SHP77 (cell line): ENCODE measurements at places on chromosomes 13 and 19.

DNA sequence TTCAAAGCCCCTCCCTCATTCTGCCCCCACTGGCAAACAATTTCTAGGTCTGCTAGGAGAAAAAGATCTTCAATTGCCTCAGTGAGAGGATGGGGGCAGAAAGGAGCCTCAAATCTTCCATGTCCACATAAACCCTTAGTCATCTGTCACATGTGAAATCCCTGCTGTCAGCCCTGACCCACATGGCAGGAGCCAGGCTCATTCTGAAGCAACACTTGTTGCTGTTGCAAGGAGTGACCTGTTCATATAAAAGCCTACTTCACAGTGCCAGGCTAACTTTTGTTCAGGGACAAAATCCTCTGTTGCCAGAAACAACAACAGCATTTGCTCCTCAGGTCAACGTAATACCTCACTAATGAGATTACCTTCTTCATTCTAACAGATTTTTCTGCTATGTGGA lies 70.5 kb downstream of the IRS2 start:
- DNase-seq = no peak

- no peak for DNase-seq
Measured at GRCh38 chr19:32105527-32106310, 239.7 kb upstream of the ZNF507 start.

DNA sequence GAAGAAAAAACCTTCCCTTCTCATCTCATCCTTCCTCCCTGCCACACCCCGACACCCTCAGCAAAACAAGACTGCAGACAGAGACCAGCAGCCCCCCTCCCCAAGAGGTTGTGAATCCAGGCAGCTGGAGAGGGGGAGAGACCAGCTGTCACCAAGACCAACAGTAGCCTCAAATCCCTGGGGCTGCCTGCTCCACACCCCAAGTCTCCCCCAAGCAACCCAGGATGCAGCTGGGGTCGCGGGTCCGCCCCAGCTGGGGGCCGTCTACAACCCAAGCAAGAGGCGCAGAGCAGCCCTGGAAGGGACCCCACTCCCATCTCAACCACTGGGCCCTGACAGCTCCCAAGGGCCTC lies 7.1 kb downstream of the KLF16 start:
- DNase-seq = no peak

DNA sequence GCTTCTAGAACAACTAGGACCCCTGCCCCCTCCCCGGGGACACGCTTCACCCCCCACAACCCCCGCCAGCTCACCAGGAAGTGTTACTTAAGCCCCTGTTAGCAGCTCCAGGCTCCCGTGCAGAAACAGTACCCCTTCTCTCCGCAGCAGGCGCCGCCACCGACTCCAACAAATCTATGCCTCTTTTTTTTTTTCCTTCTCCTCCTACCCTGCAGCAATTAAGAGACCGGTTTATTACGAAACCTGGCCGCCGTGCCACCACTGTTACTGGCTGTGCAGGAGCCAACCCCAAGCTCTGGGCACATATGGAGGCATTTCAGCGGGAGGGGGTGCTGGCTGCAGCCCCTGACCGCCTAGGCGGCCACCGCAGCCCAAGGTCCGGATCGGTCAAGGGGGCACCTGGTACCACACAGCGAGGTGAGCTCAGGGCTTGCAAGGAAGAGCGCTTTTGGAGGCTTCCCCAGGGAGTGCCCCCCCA lies 2.4 kb downstream of the GADD45B start:
- no peak for DNase-seq

GRCh38 chr19:4709440-4710280 lies 14.0 kb downstream of the DPP9 start:
- DNase-seq = no peak

- no peak for DNase-seq
Measured at GRCh38 chr13:65719831-65720230, 1510.3 kb downstream of the PCDH9 start.

DNA sequence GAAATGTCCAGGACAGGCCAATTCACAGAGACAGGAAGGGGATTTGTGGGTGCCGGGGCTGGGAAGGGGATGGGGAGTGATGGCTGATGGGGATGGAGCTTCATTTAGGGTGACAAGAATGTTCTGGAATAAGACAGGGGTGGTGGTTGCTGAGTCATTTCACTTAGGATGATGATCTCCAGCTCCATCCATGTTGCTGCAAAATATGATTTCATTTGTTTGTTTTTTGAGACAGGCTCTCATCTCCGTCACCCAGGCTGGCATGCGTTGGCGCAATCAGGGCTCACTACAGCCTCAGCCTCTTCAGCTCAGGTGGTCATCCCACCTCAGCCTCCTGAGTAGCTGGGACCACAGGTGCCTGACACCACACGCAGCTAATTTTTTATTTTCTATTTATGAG lies 3.1 kb upstream of the JSRP1 start:
- DNase-seq = peak; percentile 41

DNA sequence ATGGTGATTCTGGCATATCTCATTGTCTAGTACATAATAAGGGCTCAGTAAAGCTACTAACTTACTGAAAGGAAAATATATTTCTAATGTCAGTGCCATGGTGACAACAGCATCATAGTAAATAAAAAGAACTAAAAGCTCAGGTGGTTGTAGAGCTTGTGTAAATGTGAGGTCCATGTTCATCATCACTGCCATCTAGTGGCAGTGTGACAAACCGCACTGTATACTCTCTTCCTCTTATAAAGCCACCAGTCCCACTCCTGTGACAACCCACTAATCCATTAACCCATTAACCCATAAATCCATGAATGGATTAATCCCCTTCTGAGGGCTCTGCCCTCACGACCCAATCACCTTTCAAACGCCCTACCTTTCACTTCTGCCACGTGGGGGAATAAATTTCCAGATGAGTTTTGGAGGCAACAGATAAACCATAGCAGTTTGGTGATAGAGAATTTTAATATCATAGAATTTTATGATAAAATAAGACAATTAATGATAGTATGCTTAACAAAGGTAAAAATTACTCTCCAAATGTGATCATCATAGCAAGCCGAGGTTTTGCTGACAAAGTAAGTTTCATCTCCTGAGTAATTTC lies 160.4 kb upstream of the SGCG start:
- peak; percentile 38 for DNase-seq

GRCh38 chr19:46218160-46218559 lies 11.4 kb upstream of the IGFL1 start:
- DNase-seq = no peak

DNA sequence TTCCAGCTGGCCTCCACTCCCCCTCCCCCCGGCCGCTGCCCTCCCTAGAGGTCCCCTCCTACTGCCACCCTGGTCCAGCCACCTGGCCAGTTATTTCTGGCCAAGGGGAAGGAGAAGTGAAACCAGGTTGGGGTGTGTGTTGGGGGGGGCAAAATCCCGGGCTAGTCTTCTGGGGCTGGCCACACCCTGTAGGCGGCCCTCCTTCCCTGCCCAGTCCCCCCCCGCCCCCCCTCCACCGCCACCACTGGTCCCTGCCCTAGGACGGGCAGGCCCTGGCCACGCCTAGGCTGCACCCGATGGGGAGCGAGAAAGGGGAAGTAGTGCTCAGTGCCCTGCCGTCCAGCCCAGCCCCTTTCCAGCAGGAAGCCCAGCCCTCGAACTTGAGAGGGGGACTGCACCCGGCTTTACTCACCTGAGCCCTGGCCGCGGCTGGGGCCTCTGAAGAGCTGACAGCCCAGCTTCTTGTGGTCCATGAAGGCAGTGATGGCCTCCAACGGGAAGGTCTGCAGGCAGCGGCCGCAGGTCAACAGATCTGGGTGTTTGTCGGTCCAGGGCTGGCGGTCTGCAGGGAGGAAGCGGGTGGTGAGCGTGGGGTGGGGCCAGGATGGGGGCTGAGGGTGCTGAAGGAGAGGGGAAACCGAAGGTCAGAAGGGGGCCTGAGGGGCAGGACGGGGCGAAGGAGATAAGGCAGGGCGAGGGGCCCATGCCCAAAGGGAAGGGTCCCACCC lies 813 bp downstream of the ZNF296 start:
- peak; percentile 30 for DNase-seq

GRCh38 chr19:40756502-40757110 lies 5.6 kb downstream of the SNRPA start:
- no peak for DNase-seq

GRCh38 chr13:87355451-87355850 lies 315.7 kb upstream of the SLITRK5 start:
- no peak for DNase-seq

DNA sequence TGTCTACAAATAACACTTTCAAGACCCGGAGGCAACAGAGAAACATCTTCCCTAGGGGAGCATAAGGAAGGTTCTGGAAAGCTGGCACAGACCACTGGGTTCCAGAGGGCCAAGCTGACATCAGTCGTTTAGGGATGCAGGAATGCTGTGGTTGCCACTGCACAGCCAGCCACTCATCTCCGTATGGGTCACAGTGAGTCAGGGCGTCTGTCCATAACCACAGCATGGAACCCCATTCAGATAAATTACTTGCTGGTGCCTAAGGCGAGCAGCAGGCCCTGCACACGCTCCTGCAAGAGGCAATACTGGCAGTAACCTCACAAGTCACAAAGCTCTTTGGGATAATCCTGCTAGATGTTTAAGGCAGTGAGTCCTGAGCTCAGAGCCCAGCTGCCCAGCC lies 140.9 kb upstream of the UBL3 start:
- DNase-seq = no peak

- peak; percentile 35 for DNase-seq
Measured at GRCh38 chr19:34353546-34353945, 11.4 kb upstream of the GPI start.

DNA sequence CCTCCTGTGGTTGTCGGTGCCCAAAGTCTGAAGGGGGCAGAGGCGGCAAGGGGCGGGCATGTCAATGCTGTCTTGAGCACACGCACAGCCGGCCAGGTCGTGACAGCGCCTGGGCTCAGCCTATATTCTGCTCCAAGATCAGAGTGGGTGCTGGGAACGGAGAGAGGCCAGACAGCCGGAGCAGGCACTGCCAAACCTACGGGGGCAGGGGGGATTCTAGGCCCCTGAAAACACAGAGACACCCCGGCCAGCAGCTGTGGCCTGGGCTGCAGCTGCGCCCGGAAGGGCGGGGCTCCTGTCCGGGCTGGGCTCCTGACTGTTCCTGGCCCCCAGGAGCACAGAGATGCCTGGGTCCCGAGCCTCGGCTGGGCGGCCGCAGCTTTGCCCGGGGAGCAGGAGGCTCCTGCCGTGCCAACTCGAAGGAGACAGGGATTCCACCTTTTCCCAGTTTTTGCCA lies 2662.9 kb upstream of the PCDH20 start:
- peak; percentile 35 for DNase-seq

GRCh38 chr13:107284173-107284572 lies 716.2 kb upstream of the ARGLU1 start:
- DNase-seq = no peak

DNA sequence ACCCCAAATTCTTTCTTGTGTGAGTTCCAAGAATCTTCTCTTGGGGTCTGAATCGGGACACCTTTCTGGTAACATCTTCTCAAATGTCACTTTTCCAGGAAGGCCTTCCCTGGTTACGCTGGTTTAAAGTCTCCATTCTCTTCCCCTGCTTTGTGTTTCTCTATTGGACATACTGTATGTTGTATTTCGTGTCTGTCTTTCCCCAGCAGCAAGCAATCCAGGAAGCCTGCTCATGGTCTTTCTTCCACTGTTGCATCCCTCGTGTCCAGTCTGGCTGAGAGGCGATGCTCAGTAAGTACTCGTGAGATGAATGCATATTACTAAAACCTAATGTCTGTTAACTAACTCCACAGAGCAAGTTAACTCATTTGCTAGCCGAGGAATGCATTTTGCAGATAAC lies 43.7 kb downstream of the RFXAP start:
- no peak for DNase-seq

DNA sequence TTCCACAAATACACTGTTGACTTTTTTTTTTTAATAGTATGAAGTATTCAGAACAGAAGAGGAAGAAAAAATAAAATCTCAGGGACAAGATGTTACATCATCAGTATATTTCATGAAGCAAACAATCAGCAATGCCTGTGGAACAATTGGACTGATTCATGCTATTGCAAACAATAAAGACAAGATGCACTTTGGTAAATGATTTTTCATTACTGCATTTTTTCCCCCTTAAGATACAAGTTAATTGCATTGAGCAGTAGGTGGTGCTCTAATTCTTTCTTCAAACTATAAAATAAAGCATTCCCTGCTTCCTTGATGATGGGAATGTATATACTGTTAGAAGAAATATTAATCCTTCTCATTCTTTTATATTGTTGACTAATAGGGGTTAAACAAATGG lies 17.1 kb downstream of the UCHL3 start:
- DNase-seq = peak; percentile 11

- no peak for DNase-seq
Measured at GRCh38 chr13:67063036-67063435, 167.1 kb downstream of the PCDH9 start.

GRCh38 chr19:41206926-41207750 lies 11.9 kb upstream of the AXL start:
- no peak for DNase-seq

DNA sequence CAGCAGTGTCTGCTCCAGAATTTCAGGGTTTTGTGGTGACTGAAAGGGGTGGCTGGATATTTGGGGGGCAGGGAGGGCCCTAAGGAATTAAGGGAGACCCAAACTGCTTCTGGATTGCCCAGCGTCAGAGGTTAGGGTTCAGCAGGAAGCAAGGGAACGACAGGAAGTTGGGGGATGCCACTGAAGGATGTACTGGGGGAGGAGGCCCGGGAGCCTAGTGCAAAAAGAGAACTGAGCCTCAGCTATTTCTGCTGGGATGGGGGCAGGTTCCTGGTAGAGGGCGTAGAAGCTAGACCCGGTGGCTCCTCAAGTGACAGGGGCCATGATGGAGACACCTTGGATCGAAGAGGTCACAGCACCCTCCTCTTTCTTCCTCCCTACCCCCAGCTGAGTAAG lies 1.1 kb downstream of the CYP2S1 start:
- DNase-seq = no peak

DNA sequence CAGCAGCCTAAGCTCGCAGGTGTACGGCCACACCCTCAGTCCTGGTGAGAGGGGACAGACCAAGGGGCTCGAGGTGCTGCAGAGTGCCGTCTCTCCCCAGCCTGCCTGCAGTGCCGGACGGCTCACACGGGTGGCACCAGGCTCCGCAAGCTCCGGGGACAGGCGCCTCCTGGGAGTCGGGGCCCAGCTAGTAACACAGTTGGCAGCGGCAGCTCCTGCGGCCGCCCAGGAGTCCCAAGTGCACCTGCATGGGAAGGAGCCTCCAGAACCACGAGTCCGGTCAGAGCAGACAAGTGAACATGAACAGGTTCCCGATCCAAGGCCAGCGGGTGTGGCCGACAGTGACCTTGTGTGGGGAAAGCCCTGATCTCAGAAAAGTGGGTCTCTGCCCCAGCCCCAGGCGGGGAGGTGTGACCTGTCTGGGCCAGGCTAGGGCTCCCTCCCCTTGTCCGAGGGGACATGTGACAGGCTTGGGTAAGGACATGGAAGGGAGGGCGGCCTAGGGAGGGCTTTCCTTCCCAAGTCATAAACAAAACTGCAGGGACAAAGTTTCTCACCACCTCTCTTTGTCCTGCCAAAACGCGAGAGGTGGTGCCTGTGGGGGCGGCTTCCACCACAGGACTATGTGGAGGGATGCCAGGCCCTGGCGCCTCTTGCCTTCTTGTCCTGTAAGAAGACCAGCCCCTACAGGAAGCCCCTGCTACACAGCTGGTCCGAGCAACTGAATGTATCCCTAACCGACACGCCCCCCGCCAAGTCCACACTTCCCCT lies 46.5 kb downstream of the MLLT1 start:
- DNase-seq = no peak
